ENCODE measurements at places on chromosomes 4 and X. TPM values are rescaled to one million over a fixed set of nuclear protein-coding genes. Genes with fewer than 3 reads are reported as not detected.

The MAGEA9B gene
- total RNA-seq, result not detected

The PRSS12 gene
- 1.1 TPM for total RNA-seq

The MAGEA12 gene
- not detected for total RNA-seq

- no peak overlapping the region for H3K27ac ChIP-seq
- H3K36me3 ChIP-seq, result no peaks in the 10 kb centered on the region
- H3K4me3 ChIP-seq, result no peak overlapping the region
- H3K27me3 ChIP-seq, result no peaks in the 10 kb centered on the region
- H3K4me1 ChIP-seq, result no peaks in the 10 kb centered on the region
Measured at GRCh38 chrX:153560000-153560399, 38.9 kb downstream of the CCNQ start.

DNA sequence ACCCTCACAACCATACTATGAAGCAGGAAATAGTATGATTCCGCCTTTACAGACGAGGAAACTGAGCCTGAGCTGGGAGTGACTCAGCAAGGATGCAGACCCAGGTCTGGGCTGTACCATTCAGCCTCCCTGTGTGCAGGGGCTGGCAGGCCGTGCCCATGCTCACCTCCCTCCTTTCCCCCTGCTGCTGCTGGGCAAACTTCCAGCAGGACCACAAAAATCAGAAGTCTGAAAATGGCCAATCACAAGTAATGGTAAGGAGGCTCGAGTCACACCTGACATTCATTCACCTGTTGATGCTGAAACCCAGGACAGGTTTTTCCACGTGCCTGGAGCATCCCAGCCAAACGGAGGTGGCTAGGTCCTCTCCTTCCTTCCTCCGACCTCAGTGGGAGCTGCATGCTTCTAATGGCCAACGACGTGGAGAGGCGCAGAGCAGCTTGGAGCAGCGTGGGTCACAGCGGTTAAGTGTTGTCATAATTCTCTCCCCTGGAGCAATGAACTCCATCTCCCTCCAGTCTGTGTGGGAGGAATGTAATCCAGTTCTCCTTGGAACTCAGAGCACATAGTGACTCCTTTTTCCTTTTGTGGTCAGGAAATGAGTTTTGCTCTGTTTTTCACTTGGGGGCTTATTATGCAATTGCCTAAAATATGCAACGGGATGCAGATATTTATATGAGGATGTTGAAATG lies 371.7 kb downstream of the BCOR start:
- H3K4me1 ChIP-seq, result peaks cover 20% of the 10 kb centered on the region
- no peak overlapping the region for H3K4me3 ChIP-seq
- DNase-seq, result no peak
- no peaks in the 10 kb centered on the region for H3K27me3 ChIP-seq
- no peaks in the 10 kb centered on the region for H3K36me3 ChIP-seq
- H3K27ac ChIP-seq, result peak overlapping the region; percentile 12

DNA sequence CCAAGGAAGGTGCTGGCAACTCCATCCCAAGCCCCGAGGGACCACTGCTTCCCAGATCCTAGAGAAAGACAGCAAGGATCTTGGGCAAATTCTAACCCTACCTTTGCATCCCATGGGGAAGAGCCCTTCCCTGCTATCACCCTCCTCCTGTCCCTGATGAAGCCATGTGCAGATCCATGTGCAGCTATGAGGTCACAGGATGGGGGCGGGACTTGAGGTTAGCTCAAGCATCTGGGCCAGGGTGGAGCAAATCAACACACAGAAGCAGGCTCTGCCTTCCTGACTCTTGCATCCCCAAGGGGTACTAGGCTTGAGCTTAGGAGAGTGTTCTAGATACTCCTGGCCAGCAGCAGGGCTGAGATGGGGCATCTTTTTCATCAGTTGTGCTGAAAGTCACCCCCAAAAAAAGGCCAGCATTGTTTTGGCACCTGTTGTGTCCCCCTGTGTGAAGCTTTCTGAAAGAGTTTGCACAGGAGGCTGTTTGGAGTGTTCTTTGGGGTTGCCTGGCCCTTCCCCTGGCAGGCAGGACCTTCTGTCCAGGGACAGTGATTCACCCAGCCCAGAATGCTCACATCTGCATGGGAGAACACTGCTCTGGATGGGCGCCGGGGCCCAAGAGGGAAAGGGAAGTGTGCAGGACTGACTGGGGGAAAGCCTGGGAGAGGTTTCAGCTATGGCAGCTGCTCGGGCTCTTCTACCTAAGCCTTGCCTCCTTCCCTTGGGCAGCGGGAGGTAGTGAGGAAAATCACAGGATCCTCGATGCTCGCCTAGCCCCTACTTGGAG lies 50.8 kb downstream of the PRPS1 start:
- no peak overlapping the region for H3K4me3 ChIP-seq
- peaks cover 4% of the 10 kb centered on the region for H3K36me3 ChIP-seq
- no peak overlapping the region for H3K27ac ChIP-seq
- H3K4me1 ChIP-seq, result peaks cover 4% of the 10 kb centered on the region
- H3K27me3 ChIP-seq, result peaks cover 20% of the 10 kb centered on the region

- H3K27ac ChIP-seq, result no peak overlapping the region
- no peak overlapping the region for H3K4me3 ChIP-seq
- H3K4me1 ChIP-seq, result peaks cover 32% of the 10 kb centered on the region
- DNase-seq, result no peak
Measured at GRCh38 chr4:142407596-142407995, 438.5 kb downstream of the INPP4B start.

DNA sequence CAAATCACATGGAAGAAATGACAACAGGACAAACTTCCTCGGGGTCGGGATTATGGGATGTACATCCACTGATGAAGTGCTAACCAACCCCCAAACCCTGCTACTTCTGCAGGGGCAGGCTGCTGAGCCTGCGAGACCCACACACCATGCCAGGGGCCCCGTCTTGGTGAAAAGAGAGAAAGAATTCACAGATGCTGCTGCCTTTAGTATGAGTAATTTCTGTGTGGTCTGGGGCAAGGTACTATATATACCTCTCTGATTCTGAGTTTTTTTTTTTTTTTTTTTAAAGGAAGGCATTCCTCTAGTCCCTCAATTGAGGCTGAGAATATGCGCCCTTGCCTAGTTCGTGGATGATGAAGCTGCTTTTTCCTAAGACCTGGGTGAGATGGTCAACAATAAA lies 24.8 kb downstream of the PDHA1 start:
- H3K4me3 ChIP-seq, result no peak overlapping the region
- H3K27me3 ChIP-seq, result peaks cover 3% of the 10 kb centered on the region
- no peak overlapping the region for H3K27ac ChIP-seq
- DNase-seq, result no peak
- peaks cover 6% of the 10 kb centered on the region for H3K36me3 ChIP-seq

DNA sequence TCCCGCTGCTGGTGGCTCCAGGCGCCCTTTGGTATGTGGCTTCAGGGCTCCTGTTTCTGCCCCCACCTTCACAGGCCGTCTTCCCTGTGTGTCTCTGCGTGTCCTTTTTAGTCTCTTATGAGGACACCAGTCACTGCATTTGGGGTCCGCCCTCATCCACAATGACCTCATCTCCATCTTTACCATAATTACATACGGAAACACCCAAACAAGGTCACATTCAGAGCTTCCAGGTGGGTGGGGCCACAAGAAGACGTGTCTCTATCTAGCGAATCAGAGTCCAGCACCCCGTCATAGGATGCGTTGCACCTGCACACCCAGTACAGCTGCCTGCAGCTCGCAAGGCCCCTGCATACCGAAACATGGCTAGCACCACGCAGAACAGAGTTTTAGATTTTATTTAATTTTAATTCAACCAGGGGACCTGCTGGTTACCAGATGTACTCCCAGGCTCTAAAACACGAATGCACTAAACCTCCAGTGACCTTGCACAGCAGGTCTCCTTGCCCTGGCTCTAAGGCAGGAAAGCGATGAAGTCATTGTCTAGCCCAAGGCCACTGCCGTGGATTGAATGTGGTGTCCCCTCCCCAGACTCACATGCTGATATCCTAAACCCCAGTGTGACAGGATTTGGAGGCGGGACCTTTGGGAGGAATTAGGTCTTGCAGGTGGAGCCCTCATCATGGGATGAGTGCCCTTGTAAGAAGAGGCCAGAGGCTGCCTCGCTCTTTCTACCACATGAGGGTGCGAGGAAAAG lies 30.3 kb downstream of the ABLIM2 start:
- no peak overlapping the region for H3K4me3 ChIP-seq
- DNase-seq, result no peak

DNA sequence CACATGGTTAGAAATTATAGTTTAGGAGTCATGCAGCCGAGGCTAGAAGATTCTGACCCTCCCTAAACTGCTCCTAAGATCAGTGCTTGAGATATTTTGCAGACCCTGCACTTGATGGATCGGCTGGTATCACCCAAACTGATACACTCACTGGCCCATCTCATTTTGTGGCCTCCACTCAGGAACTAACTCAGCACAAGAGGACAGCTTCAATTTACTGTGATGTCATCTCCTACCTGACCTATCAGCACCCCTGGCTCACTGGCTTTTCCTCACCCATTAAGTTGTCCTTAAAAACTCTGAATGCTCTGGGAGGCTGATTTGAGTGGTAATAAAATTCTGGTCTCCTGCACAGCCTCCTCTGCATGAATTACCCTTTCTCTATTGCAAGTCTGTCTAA lies 450.9 kb downstream of the PCDH10 start:
- DNase-seq, result no peak
- no peak overlapping the region for H3K4me3 ChIP-seq
- no peak overlapping the region for H3K27ac ChIP-seq
- peaks cover 3% of the 10 kb centered on the region for H3K36me3 ChIP-seq
- no peaks in the 10 kb centered on the region for H3K27me3 ChIP-seq

The ERCC6L gene
- total RNA-seq, result 13.3 TPM

The AMBN gene
- total RNA-seq, result not detected

The ANKRD50 gene
- total RNA-seq, result 29.3 TPM

- H3K27me3 ChIP-seq, result no peaks in the 10 kb centered on the region
- no peak for DNase-seq
- peaks cover 8% of the 10 kb centered on the region for H3K36me3 ChIP-seq
- H3K4me1 ChIP-seq, result peaks cover 11% of the 10 kb centered on the region
- H3K27ac ChIP-seq, result no peak overlapping the region
- no peak overlapping the region for H3K4me3 ChIP-seq
Measured at GRCh38 chrX:39063037-39063436, 261.8 kb downstream of the MID1IP1 start.

The CHST7 gene
- 1.9 TPM for total RNA-seq

The STOX2 gene
- total RNA-seq, result 26.7 TPM

DNA sequence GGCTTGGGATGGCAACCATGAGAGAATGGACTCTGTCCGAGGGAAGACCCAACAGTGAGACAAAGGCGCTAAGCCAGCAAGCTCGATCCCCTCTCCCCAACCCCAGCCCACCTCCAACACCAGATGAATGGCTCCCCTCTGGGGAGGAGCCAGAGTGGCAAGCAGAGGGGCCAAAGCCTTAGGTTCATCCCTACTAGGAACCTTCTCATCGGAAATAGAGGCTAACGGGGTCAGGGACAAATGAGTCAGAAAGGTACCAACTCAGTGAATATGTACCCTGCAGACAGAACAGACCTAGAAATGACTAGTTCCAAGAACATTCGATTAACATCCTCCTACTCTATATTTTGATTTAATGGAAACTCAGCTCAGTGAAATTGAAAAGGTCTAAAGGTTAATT lies 73.9 kb downstream of the NSG1 start:
- no peak for DNase-seq
- H3K27me3 ChIP-seq, result no peaks in the 10 kb centered on the region
- no peak overlapping the region for H3K4me3 ChIP-seq
- peaks cover 7% of the 10 kb centered on the region for H3K4me1 ChIP-seq

The FGF5 gene
- total RNA-seq, result not detected

GRCh38 chrX:130110379-130111219 lies at the start of gene ELF4:
Gene ELF4 (minus strand): TSS chrX:130110497. CDS start chrX:130081330, 29,167 bp downstream.
- no peaks in the 10 kb centered on the region for H3K36me3 ChIP-seq
- peaks cover 10% of the 10 kb centered on the region for H3K4me1 ChIP-seq
- no peak within 1 kb of the TSS for H3K4me3 ChIP-seq
- peaks cover 57% of the 10 kb centered on the region for H3K27me3 ChIP-seq
- no peak for DNase-seq

The FABP2 gene
- not detected for total RNA-seq

The SEC31A gene
- total RNA-seq, result 137 TPM

- H3K4me1 ChIP-seq, result peaks cover 7% of the 10 kb centered on the region
- H3K27me3 ChIP-seq, result no peaks in the 10 kb centered on the region
- peak; percentile 40 for DNase-seq
- no peak overlapping the region for H3K4me3 ChIP-seq
Measured at GRCh38 chr4:75916091-75916661, 13.9 kb upstream of the PPEF2 start.

The RXFP1 gene
- total RNA-seq, result not detected

The USP53 gene
- 7.1 TPM for total RNA-seq

The FOXR2 gene
- not detected for total RNA-seq

DNA sequence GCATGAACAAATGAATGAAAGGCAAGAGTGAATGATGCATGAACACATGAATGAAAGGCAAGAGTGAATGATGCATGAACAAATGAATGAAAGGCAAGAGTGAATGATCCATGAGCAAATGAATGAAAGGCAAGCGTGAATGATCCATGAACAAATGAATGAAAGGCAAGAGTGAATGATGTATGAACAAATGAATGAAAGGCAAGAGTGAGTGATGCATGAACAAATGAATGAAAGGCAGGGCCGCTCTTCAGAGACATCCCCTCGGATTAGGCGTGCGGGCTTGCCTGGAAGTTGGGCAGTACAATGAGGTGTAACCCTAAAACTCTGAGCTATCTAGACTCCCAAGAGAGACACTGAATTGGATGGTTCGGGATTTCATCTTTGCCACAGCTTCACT lies 3.7 kb downstream of the PCGF3 start:
- DNase-seq, result no peak
- peak overlapping the region; percentile 78 for H3K4me3 ChIP-seq
- H3K4me1 ChIP-seq, result peaks cover 26% of the 10 kb centered on the region
- no peaks in the 10 kb centered on the region for H3K27me3 ChIP-seq
- no peak overlapping the region for H3K27ac ChIP-seq
- peaks cover 22% of the 10 kb centered on the region for H3K36me3 ChIP-seq

- no peak for DNase-seq
- no peaks in the 10 kb centered on the region for H3K36me3 ChIP-seq
- no peak overlapping the region for H3K4me3 ChIP-seq
- no peaks in the 10 kb centered on the region for H3K27me3 ChIP-seq
Measured at GRCh38 chrX:46260499-46260898, 284.7 kb downstream of the ZNF674 start.

The AMOT gene
- 116 TPM for total RNA-seq
